ENCODE measurements at places on chromosomes 1 and 21. TPM values are rescaled to one million over a fixed set of nuclear protein-coding genes. Genes with fewer than 3 reads are reported as not detected.

DNA sequence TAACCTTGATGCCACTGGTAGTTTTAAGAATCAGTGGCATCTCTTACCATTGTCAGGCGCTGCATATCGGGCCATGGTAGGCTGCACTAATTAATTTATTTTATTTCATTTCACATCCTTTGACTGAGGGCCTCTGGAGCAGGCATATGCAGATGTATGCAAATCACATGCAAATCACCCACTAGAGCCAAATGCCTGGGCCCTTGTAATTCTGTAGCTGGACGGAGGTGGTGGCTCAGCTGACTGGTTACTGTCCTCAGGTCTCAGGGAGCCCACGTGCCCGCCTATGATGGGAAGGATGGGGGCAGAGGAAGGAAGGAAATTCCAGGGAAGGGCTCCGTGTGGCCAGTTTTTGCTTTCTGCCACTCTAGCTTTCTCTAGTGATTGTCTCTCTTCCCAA, 122.7 kb downstream of the IGSF21 start:
- no peak for DNase-seq

DNA sequence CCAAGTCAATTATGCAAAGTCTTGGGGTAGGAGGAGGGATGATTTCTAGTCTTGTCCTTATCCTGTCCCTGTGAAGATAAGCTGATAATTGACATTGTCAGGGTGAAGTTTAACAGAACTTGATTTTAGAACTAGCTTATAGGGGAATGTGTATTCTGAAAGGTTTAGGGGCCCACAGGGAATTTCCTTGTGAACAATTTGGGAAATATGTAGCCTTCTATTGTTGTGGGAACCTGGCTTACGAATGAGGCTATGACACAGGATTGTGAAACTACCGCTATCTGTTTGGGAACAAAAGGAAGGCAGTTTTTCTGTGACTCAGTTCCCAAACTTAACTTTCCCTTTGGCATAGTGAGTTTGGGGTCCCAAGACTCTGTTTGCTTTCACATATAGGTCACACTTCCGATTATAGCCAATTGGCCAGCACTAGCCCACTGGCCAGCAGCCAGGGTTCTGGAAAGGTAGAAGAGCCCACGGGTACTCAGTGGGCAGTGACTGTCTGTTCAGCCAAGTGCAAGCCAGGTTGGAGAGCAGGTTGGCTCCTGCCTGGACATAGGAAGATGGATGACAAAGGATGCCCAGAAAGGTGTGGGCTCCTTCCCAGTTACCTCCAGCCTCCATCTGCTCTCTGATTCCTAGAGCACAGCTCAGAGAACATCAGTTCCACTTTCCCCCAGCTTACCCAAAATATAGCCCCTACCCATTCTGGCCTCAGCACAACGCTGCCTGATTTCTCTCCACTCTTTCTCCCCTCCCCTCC, 35.5 kb downstream of the H3-3A start:
- DNase-seq = peak; percentile 30

- DNase-seq = no peak
Measured at GRCh38 chr1:244419024-244419423, 32.7 kb downstream of the ADSS2 start.

GRCh38 chr1:217150366-217150765, 427.1 kb upstream of the ESRRG start:
- DNase-seq = no peak

DNA sequence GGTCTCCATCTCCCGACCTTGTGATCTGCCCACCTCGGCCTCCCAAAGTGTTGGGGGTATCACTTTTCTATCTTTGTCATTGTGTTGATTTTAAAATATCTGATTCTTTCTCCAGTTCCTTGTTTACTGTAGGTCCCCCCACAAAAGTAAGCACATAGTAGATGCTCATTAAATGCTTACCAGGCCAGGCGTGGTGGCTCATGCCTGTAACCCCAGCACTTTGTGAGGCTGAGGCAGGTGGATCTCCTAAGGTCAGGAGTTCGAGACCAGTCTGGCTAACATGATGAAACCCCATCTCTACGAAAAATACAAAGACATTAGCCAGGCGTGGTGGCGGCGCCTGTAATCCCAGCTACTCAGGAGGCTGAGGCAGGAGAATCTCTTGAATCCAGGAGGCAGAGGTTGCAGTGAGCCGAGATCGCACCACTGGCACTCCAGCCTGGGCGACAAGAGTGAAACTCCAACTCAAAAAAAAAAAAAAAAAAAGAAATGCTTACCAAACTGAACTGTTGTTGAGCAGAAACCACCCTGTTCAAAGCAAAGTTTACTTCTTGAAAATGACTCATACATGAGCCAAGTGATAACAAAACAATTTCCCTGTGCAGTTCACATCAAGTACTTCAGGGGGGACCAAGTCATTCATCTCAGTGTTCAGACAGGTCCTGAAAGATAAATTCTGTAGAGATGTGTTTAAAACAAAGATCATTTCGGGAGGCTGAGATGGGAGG, 24.3 kb upstream of the NID1 start:
- no peak for DNase-seq

GRCh38 chr1:9231648-9232332, 2.8 kb upstream of the H6PD start:
- peak; percentile 34 for DNase-seq

DNA sequence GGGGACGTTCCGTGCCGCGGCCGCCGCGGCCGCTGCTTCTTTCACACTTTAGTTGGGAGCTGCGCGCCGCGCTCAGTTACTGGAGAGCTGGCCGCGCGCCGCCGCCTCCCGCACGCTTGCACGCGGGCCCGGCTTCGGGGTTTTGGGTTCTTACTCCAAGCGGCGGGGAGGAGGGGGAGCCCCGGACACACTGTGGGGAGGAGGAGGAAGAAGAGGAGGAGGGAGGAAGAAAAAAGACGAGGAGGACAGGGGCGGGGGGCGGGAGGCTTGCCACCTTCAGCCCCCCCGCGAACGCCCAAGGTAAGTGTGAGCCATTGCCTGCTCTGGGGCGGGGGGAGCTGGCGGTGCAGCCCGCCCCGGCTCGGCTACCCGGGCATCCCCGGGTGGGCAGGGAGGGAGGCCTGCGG, 243 bp downstream of the C1orf21 start:
- no peak for DNase-seq

- no peak for DNase-seq
Measured at GRCh38 chr1:218847089-218847768, 326.4 kb upstream of the LYPLAL1 start.

- no peak for DNase-seq
Measured at GRCh38 chr1:59409549-59409948, 112.7 kb downstream of the FGGY start.

GRCh38 chr1:23149114-23149513, 19.5 kb downstream of the LUZP1 start:
- no peak for DNase-seq

- DNase-seq = peak; percentile 9
Measured at GRCh38 chr1:111864862-111865261, 109.2 kb downstream of the DDX20 start.

GRCh38 chr21:27388825-27389224, 421.9 kb upstream of the ADAMTS5 start:
- DNase-seq = no peak

- DNase-seq = no peak
Measured at GRCh38 chr1:81681114-81681513, 119.6 kb upstream of the ADGRL2 start.

Gene ANKRD65
- total RNA-seq = 0.43 TPM

Gene TAF5L
- total RNA-seq = 24.7 TPM

Gene CD2
- 34.6 TPM for total RNA-seq

All from spleen (tissue), 13 donors.